CD4-positive, alpha-beta T cell (primary cell): ENCODE measurements at places on chromosomes 6 and 20. TPM values are rescaled to one million over a fixed set of nuclear protein-coding genes. Genes with fewer than 3 reads are reported as not detected.
A peak's percentile ranks its signal among the peaks of the same experiment; 100 is the strongest.

UBD gene
- not detected for total RNA-seq

TMEM30A gene
- total RNA-seq: 33.2 TPM

PDCD2 gene
- total RNA-seq: 57.1 TPM

AIG1 gene
- 7.4 TPM for total RNA-seq

BPIFA1 gene
- total RNA-seq: not detected

SH3BGRL2 gene
- 0.25 TPM for total RNA-seq

IRF4 gene
- 16.9 TPM for total RNA-seq

BMP2 gene
- total RNA-seq: not detected

FAM83C gene
- not detected for total RNA-seq

EYA2 gene
- total RNA-seq: not detected

- no peak for DNase-seq
- H3K27ac ChIP-seq: no peak overlapping the region
- H3K36me3 ChIP-seq: no peaks in the 10 kb centered on the region
- no peaks in the 10 kb centered on the region for H3K27me3 ChIP-seq
Observed at GRCh38 chr6:169188051-169188470, 65.6 kb downstream of the THBS2 start.

DNA sequence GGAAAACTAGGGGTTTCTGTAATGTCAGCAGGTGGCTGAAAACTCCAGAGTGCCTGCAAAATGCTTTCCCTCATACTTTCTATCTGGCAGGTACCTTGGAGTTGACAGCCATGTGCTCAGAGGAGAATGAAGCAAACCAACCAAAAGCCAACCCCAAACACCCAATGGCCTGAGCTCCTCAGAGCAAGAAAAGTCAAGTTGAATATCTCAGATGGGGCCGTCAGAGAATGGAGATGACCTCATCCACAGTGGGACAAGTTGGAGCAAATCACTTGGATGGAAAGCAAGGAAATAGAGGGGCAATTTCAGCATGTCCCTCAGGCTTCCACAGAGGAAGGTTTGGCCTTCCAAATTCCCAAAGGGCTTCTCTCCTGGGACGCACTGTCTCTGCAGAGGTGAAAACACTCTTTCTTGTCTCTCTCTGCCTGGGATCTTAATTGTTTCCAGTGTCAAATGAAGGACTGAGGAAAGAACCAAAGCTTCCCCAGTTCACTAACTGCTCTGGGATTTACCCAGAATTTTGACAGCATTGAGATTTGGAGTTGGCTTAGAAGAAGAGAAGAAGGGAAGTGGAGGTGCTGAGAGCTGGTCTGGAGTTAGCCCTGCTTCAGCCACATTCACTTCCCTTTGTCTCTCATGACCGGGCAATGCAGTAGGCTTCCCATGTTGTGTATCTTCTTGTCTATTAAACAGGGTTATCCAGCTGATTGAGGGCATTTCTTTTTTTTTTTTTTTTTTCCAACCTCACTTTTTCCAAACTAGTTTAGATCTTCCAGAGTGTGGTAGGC is 42.2 kb downstream of the PRND start:
- no peak for DNase-seq
- H3K27me3 ChIP-seq: no peaks in the 10 kb centered on the region
- H3K4me1 ChIP-seq: peaks cover 10% of the 10 kb centered on the region
- no peak overlapping the region for H3K27ac ChIP-seq
- no peaks in the 10 kb centered on the region for H3K36me3 ChIP-seq

DNA sequence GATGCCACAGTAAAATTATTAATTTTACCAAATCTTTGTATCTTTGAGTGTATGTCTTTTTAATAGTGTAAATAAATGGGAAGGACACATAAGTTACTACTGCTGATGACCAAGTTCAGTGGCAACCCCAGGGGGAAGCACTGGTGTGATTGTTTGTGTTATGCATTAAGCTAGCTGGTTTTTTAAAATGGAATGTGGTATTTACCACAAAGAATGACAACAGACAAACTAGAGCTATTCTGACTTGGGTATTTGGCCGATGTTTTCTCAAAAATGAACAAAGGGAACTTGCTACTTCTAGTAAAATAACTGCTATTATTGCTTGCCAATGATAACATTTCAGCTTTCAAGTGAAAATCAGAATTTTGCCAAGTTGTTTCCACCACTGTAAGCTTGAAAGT is 2.9 kb downstream of the FNDC1 start:
- H3K4me1 ChIP-seq: peaks cover 21% of the 10 kb centered on the region
- no peaks in the 10 kb centered on the region for H3K36me3 ChIP-seq
- peaks cover 39% of the 10 kb centered on the region for H3K27me3 ChIP-seq
- no peak overlapping the region for H3K27ac ChIP-seq

GRCh38 chr6:92201618-92202017 is 1217.7 kb downstream of the EPHA7 start:
- H3K27me3 ChIP-seq: no peaks in the 10 kb centered on the region
- DNase-seq: no peak
- no peak overlapping the region for H3K27ac ChIP-seq
- H3K36me3 ChIP-seq: no peaks in the 10 kb centered on the region
- H3K4me3 ChIP-seq: no peak overlapping the region

DNA sequence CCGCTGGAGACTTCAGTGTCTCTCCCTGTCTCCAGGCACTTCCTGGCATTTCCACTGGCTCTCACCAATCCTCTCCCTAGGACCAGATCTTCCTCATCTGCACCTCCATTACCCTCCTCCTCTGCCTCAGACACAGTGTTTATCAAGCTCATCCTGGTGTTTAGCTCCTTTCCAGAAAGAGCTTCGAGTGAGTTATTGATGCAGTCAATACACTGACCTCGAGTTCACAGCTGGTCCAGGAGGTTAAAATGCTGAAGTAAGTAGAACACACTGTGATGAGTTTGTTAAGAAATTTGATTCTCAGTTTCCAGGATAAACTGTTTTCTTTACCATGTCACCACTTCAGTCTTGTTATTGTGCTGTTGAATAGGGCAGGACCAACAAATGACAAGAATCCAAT is 42.1 kb upstream of the ARMC2 start:
- no peaks in the 10 kb centered on the region for H3K4me1 ChIP-seq
- H3K27me3 ChIP-seq: no peaks in the 10 kb centered on the region
- DNase-seq: no peak
- H3K4me3 ChIP-seq: no peak overlapping the region

DNA sequence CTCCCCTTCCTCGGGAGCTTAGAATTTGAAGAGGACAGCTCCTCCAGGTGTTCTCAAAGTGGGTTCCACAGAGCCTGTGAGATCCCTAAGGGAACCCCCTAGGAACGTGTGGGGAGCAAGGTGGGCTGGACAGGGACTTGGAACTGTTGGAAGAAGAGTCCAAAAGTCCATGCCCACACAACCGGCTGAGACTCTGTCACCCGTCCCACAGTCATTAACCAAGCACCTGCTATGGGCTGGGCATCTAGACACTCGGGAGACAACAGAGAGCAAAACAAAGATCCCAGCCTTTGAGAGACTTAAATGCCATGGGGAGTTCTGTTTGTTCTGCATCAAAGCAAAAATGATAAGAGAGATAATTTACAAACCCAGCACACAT is 51.9 kb upstream of the SAYSD1 start:
- no peak overlapping the region for H3K4me3 ChIP-seq
- H3K4me1 ChIP-seq: peaks cover 7% of the 10 kb centered on the region
- H3K27me3 ChIP-seq: no peaks in the 10 kb centered on the region
- DNase-seq: no peak

GRCh38 chr6:82832811-82833210 is 232.8 kb downstream of the UBE3D start:
- H3K36me3 ChIP-seq: no peaks in the 10 kb centered on the region
- H3K27ac ChIP-seq: no peak overlapping the region
- no peaks in the 10 kb centered on the region for H3K27me3 ChIP-seq
- no peak overlapping the region for H3K4me3 ChIP-seq

DNA sequence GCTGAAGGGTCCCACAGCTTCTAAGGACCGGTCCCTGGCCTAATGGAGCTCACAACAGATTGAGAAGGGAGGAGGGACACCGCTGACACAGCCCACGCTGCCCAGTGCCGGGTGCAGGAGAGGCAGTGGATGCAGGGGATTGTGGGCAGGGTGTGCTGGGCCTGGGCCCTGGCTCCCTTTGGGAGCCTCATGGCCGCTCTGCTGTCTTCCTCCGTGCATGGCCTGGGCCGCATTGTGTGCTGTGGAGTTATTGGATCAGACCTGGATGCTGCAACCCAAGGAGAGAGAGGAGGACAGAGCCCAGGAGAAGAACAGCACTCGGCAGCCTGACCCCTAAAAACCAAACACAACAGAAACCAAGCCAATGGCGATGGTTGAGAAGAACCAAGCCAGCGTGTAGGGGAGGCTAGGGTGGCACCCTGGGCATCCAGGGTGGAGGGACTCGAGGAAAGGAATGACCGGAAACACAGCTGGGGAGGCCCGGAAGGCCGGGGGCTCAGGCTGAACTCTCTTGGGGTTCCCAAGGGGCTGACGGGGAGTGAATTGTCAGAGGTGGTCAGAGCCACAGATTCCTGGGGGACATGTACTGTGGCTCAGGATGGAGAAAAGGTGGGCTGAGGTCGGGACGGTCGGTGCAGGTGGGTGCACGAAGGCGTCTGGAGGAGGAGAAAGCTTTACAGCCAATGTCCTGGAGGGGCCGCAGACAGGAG is 41.0 kb downstream of the ERMARD start:
- DNase-seq: no peak
- H3K27ac ChIP-seq: no peak overlapping the region
- no peaks in the 10 kb centered on the region for H3K27me3 ChIP-seq
- H3K4me3 ChIP-seq: no peak overlapping the region
- H3K36me3 ChIP-seq: no peaks in the 10 kb centered on the region
- peaks cover 16% of the 10 kb centered on the region for H3K4me1 ChIP-seq

- DNase-seq: peak; percentile 45
- H3K27me3 ChIP-seq: no peaks in the 10 kb centered on the region
- peak overlapping the region; percentile 19 for H3K4me3 ChIP-seq
- H3K27ac ChIP-seq: peak overlapping the region; percentile 59
Observed at GRCh38 chr20:48750941-48751635, 76.7 kb downstream of the PREX1 start.

DNA sequence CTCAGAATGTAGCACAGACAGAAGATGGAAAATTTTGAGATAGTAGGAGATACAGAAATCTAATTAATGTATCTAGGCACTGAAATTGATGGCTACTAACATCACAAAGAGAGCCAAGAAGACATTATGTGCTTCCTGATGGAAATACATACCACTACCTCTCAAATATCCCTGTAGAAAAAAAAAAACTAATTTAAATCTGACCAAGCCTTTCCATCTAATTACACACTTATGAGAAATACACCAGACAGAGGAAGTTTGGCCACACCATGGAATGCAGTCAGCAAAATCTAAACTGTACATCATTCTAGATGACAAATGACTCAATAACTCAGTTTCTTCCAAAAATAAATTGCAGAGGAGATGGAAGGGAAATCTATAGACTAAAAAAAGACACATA is 18.9 kb downstream of the VPS52 start:
- H3K4me1 ChIP-seq: peaks cover 32% of the 10 kb centered on the region
- H3K4me3 ChIP-seq: no peak overlapping the region
- no peaks in the 10 kb centered on the region for H3K27me3 ChIP-seq

- H3K27ac ChIP-seq: no peak overlapping the region
- DNase-seq: no peak
- no peaks in the 10 kb centered on the region for H3K36me3 ChIP-seq
- no peaks in the 10 kb centered on the region for H3K4me1 ChIP-seq
- no peaks in the 10 kb centered on the region for H3K27me3 ChIP-seq
- H3K4me3 ChIP-seq: no peak overlapping the region
Observed at GRCh38 chr6:19327661-19328060, 509.5 kb upstream of the ID4 start.

- no peak for DNase-seq
- no peak overlapping the region for H3K27ac ChIP-seq
- no peaks in the 10 kb centered on the region for H3K4me1 ChIP-seq
- H3K36me3 ChIP-seq: peaks cover 6% of the 10 kb centered on the region
Observed at GRCh38 chr6:143432588-143432987, 17.9 kb downstream of the ADAT2 start.

- H3K27me3 ChIP-seq: no peaks in the 10 kb centered on the region
- DNase-seq: no peak
- no peak overlapping the region for H3K27ac ChIP-seq
Observed at GRCh38 chr20:14616003-14616402, 278.6 kb upstream of the FLRT3 start.

DNA sequence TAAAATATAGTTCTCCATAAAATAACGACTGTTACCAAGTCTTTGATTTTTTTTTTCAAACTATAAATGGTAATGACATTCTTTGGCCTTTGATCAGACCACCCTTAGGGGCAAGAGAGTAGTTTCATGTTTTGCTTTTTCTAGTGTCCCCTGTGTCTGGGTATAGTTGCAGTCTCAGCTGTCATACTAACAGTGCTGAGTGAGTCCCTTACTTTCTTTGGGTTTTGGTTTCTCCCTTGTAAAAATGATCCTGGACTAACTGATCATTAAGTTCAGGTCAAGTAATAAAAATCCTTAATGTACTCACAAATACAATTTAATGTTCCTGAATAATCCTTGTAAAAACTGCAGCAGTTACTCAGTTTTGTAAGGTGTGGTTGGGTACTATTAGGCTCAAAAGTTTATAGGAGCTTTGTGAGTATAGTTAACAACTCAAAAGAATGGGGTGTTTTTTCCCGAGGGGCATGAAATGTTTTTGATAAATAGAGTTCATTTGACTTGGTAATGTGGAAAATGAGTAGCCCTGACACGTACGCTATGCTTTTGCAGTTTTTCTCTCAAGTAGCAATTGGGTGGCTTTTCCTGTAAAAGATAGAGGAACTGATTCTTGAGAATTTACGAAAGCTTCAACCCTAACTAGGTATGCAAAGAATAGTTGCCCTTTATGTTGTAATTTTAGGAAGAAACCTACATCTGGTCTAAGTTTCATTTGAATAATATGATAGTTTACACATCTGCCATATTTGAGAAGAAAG is 6.2 kb downstream of the PTPN1 start:
- DNase-seq: no peak
- H3K4me3 ChIP-seq: peak overlapping the region; percentile 6
- H3K36me3 ChIP-seq: no peaks in the 10 kb centered on the region
- H3K27ac ChIP-seq: peak overlapping the region; percentile 24

GRCh38 chr6:156689656-156690055 is 87.5 kb upstream of the ARID1B start:
- H3K36me3 ChIP-seq: no peaks in the 10 kb centered on the region
- no peak overlapping the region for H3K27ac ChIP-seq
- peaks cover 14% of the 10 kb centered on the region for H3K4me1 ChIP-seq

DNA sequence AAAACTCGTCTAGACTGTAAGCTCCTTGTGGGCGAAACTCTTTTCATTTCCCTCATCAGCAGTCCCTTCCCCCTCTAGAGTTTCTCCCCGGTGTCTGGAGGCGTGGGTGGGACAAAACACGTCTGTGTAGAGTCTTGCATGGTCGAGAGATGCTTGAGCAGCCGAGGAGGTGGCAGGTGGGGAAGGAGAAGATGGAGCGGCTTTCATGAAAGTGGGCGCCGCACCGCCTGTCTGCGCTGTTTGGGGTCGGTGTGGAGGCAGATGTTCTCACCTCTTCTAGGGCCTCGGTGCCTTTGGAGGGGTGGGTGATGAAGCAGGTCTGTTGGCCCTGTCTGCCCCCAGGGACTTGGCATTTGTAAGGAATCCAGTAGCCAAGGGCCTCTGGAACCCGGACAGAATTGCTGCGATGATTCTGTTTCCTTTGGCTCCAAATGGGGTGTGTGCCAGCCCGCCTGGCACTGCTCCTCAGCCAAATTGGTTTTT is 1.2 kb downstream of the BRPF3 start:
- peaks cover 16% of the 10 kb centered on the region for H3K36me3 ChIP-seq
- peak overlapping the region; percentile 68 for H3K4me3 ChIP-seq
- H3K27ac ChIP-seq: no peak overlapping the region
- DNase-seq: no peak

- no peak overlapping the region for H3K4me3 ChIP-seq
- DNase-seq: no peak
- peaks cover 3% of the 10 kb centered on the region for H3K27me3 ChIP-seq
- no peaks in the 10 kb centered on the region for H3K36me3 ChIP-seq
Observed at GRCh38 chr6:41347378-41348050, 12.1 kb downstream of the NCR2 start.
